ENCODE measurements at places on chromosomes 12 and 14. TPM values are rescaled to one million over a fixed set of nuclear protein-coding genes. Genes with fewer than 3 reads are reported as not detected.

DNA sequence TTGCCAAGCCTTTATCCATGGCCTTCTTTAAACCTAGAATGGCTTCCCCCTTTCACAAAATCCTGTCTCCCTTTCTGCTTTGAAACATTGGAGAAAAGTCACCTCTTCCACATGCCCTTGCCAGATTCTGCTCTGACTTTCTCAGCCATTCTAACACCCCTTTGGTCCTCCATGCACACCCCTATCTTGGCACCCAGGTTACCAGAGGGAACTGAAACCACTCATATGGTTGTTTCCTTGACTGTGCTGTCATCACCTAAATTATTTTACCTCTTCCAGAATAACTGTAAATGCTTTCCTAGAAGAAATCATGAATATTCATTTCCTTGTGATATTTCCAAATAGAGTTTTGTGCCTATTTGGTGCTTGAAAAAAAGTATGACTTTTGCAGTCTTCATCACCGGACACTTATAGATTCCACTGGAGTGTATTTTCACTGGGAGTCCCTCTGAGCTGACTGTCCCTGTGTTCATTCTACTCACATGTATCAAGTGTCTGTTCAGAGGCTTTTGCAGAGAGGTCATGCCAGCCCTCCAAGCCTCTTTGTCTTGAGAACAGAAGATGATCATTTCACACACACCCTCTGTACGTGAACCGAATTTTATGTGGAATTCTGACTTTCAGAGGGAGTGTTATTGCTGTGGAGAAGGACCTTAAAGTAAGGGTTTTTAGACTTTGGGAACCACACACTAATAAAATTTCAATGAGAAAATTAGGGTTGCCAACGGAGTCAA is 74.1 kb downstream of the PLXNC1 start:
- no peak for DNase-seq

Gene FIGNL2
- total RNA-seq: not detected

- no peak for DNase-seq
Observed at GRCh38 chr14:61621444-61621843, 73.9 kb upstream of the HIF1A start.

Gene SERPINA12
- total RNA-seq: not detected

Gene AGAP2
- total RNA-seq: 0.72 TPM

- DNase-seq: no peak
Observed at GRCh38 chr14:67602995-67603545, 3.0 kb upstream of the PIGH start.

GRCh38 chr12:26830783-26831551 is 2.0 kb downstream of the ITPR2 start:
- no peak for DNase-seq

Gene PROX2
- total RNA-seq: not detected

Gene BICD1
- total RNA-seq: 15.1 TPM

DNA sequence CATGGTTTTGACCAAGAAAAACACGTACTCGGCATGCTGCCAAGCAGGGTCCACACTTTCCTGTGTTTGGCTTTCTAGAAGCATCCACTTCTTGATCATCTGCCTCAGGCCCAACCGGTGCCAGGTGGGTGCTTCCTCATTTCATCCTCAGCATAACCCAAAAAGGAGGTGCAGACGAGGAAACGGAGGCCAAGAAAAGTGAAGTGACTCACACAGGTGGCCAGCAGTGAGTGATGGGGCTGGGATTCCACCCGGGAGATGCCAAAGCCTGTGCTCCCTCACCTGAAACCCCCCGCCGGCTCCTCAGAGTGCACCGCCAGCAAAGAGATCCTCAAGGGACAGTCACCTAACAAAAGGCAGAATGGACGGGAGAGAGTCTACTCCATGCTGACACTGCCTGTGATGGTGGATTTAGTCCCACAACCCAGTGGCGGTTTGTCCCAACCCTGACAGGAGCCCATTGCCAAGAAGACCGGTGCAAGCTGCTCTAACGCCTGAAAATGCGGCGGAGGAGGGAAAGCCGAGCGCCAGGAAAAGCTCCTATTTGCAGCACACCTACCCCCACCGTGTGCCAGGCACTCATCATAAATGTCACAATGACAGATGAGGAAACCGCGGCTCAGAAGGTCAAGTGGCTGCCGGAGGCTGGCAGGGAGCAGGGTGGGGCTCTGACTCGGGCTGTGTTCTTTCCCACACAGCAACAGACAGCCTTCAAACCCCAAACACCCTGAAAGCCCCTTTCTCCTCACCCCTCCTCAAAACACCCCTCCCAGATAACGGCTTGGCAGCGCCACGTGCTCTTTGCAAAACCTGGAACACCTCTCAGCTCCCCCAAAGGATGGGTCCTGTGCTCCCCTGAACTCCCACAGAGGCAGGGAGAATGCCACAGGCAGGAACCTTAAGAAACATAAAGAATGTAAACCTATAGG is 18.8 kb downstream of the BCL11B start:
- DNase-seq: no peak

- peak; percentile 15 for DNase-seq
Observed at GRCh38 chr12:54658306-54659264, 10.4 kb upstream of the DCD start.

- no peak for DNase-seq
Observed at GRCh38 chr14:99182548-99183250, 89.3 kb downstream of the BCL11B start.

DNA sequence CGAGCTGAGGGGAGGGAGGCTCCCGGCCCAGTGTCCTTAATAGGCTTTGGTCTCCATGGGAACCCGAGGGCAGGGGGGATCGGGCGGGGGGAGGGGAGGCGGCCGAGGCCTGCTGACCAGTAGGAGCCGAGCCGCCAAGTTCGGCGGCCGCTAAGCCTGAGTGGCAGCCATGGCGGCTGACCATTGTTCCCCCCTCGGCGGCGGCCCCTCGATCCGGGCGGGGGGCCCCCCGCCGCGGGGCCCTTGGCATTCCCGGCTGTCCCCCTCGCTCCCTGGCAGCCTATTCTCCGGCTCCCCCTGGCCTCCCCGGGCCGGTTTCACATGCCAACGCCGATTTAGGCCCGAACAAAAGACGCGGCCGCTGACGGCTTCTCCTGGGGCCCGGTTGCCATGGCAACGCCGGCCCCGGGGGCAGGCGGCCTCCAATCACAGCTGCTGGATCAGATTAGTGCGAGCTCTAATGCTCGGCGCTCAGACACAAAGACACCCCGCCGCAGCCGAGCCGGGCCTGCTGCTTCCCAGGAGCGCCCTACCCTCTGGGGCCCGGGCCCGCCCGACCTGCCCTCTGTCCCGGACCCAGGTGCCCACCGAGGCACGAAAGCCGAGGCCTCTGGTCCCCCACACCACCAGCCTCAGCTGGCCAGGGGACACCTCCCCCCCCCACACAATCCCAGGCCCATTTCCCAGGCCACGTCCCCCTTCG is 7.3 kb downstream of the MSI1 start:
- DNase-seq: peak; percentile 66

Gene MED6
- total RNA-seq: 35.2 TPM

Gene GDF3
- not detected for total RNA-seq

Gene NTF3
- 8.6 TPM for total RNA-seq

DNA sequence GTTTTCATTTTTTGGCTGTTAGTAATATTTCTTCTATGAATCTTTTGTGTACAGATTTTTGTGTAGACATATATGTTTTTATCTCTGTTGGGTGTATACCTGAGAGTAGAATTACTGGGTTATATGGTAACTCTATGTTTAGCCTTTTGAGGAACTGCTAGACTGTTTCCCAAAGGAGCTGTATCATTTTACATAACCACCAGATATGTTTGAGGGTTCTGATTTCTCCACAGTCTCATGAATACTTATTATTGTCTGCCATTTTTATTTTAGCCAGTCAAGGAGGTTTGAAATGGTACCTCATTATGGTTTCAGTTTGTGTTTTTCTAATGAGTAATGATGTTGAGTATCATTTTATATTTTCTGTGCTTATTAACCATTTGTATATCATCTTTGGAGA is 1.9 kb downstream of the PCNX4 start:
- no peak for DNase-seq

GRCh38 chr14:65062096-65063075 is 39.9 kb downstream of the MAX start:
- DNase-seq: no peak

DNA sequence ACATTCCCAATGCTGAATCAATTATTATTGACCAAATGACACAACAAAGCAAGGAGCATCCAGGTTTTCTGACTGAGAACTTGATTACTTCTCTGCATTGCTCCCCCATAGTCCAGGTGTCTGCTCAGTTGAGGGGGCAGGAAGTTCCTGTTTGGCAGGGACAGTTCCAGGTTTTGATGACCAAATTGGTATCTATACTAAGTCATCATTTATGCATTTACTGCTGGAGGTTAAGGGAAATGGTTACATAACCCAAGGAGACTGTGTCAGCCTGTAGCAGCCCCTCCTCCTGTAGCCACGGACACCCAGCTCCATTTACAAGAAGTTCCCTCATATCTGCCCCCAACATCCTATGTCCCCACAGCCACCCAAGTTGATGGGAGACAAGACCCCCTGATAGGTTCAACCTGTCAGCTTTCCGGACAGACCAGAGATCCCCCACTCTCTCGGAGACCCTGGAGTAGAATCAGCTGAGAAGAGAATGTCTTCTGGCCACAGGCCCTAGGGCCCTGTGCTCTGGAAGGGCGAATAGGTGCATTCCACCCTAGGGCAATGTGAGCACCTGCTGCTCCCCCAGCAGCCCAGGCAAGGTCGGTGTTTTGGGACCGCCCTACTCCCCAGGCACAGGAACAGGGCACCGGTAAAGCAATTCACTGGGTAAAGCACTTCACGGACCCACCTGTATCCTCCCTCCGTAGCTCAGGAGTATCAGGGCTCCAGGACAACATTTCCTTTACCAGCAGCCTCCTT is 23.6 kb downstream of the IRF2BPL start:
- DNase-seq: no peak

DNA sequence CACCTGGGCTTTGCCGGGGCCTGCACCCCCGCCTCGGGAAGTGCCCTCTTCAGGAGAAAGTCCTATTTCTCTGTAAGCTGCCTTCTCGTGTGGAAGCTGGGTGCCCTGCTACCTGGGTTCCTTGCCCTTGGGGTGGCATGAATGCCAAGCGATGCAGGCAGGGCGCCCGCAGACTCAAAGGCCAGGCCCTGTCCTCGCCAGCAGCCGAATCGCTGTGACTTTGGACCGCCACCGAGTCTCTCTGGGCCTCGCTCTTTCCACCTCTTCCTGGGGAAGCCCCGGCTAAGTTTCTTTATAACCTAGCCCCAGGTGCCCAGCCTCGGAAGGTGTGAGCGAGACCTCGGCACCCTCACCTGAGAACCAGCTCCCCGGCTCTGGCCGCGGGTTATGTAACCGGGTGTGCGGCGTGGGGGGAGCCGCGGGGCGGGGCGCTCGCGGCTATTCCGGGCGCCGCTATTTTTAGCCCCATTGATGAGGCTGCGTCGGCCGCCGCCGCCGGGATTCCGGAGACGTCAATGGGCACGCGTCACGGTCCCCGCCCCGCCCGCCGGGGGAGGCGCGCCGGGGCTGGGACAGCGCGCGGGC is 14.6 kb upstream of the NR4A1 start:
- peak; percentile 78 for DNase-seq

- no peak for DNase-seq
Observed at GRCh38 chr12:13293096-13293495, 96.6 kb downstream of the EMP1 start.

Gene GARIN6
- not detected for total RNA-seq

Gene EGLN3
- 4.4 TPM for total RNA-seq

- no peak for DNase-seq
Observed at GRCh38 chr12:28936711-28937110, 212.4 kb upstream of the FAR2 start.
